ENCODE measurements at places on chromosomes 11 and 22.

DNA sequence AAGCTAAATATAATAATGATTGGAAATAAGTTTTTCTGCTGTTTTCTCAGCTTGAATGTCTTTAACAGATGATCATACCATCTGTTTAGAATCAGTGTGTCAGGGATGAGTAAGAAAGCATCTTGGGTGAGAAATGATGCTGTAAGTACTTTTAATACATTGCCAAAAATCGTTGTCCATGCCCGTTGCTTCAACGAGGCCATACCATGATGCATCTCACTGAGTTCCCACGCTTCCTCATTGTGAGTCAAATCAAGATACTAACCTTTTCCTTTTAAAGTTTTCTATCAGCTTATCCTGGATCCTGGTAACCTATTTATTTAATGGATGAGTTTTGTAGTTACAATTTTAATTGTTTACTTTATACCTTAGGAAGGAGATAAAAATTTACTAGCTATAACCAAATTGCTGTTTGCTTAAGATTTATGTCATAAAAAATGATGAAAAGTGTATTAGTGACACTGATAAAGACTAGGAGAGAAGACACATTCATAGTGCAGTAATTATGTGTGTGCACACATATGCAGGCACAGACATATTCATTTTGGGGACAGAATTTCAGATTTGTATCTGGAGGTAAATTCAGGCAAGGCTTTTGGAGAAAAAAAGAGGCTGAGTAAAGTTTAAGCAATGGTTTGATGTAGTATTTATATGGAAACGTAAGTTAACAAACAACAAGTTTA is 154.8 kb downstream of the UVRAG start:
- no peak for DNase-seq

DNA sequence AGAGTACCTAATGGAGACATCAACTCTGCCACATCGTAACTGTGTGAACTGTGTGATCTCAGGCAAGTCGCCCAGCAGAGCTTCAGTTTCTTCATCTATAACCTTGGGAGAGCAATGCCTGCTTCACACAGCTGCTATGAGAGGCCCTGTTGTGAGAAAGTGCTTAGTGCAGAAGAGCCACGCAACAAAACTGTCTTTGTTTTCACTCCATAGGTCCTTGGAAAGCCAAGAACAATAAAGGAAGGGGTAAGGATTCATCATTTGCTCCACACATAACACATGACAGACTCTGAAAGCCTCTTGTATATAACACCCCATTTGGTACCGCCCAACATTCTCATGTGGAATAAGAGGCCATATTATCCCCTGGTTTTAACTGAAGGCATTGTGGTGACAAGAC is 231.9 kb upstream of the ISX start:
- no peak for DNase-seq

- DNase-seq = peak; percentile 3
Observed at GRCh38 chr11:69431136-69431535, 50.3 kb upstream of the LINC01488 start.

- peak; percentile 88 for DNase-seq
Observed at GRCh38 chr11:64971421-64972233, at the start of gene MAJIN. Gene MAJIN (minus strand): TSS chr11:64972108. CDS start chr11:64959405, 12,703 bp downstream.

DNA sequence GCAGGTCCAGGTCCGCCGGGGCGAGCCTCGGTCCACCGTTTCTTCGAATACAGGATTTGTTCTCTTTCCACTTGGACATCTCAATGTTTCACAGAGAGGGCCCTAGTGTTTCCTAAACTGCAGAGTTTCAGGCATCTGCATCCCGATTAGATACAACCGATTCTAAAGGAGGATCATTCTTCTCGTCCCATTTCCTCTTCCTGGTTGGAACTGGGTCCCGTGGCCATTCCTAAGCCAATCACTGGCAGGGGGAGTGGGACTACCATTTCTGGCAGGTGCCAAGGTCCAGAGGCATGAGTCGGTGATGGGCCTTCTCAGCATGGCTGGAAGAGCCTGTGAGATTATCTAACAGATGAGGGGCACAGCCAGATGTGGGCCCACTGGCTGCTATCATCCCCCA is 68.9 kb downstream of the ELFN2 start:
- no peak for DNase-seq

- DNase-seq = no peak
Observed at GRCh38 chr11:44191322-44192016, 96.0 kb downstream of the EXT2 start.

- DNase-seq = no peak
Observed at GRCh38 chr22:32824531-32825312, 23.2 kb downstream of the TIMP3 start.

- no peak for DNase-seq
Observed at GRCh38 chr11:85407648-85408047, 219.5 kb downstream of the DLG2 start.

DNA sequence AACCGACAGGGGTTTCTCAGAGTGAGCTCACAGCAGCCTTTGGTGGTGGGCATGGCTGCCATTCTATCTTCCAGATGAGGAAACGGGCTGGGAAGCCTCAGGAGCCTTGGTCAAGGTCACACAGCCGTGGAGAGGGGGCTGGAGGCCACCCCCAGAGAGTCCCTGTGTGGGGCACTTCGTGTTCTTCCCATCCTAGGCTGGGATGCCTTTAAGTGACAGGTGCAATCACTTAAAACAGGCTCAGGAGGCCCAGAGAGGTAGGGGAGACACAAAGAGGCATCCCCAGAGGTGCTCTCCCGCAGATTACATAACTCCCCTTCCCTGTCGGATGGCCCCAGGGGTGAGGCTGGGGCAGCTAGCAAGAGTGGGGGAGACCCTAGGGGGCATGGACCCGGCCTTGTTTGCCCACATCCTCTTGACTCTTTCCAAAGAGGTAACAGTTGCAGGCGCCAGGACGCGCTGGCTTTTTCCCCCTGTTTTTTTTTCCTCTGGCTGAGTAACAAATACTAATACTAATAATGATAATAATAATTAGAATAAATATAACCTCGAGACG is 17.5 kb upstream of the SHISAL1 start:
- no peak for DNase-seq

DNA sequence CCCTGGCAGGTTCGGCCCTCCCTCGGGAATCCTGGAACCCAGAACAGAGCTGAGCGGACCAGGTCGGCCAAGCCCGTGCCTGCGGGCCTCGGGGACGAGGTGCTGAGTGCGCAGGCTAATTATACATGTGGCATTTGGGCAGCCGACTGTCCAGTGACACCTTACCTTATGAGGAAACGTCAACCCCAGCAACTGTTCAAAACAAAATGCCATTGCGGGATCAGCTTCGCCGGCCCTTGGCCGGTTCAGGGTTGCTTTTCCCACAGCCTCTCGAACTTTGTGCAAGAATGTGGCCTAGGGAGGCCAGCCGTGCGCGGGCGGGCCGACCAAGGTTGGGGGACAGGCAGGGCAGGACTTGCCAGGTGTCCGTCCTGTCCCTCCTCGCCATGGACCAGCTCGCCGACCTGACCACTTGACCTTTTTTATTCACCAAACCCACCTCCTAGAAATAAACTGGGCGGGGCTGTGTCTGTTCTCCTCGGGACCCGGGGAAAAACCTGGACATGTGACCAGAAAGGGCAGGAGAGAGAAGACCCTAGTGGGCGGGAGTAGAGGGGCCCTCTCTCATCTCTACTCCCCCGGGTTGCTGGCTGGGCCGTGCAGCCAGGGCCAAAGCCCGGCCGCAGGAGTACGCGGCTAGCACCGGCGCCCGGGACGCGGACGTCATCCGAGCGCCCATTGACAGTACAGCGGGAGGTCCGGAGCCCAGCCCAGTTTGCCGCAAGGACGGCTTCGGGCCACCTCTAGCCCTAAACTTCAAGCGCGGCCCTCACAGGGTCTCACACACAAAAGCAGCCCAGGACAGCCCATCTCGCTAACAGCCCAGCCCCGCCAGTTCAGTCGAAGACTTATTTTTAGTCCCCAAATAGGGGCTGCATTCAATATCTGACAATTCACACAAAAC is 134.3 kb upstream of the C11orf58 start:
- DNase-seq = peak; percentile 71

- DNase-seq = no peak
Observed at GRCh38 chr22:18060646-18061620, 16.9 kb upstream of the PEX26 start.

All from left ventricle myocardium inferior (tissue), 1 donor.